Vagina (tissue), 2 donors: ENCODE measurements at places on chromosomes 3 and 15. TPM values are rescaled to one million over a fixed set of nuclear protein-coding genes. Genes with fewer than 3 reads are reported as not detected.

The SAMD7 gene
- not detected for total RNA-seq

DNA sequence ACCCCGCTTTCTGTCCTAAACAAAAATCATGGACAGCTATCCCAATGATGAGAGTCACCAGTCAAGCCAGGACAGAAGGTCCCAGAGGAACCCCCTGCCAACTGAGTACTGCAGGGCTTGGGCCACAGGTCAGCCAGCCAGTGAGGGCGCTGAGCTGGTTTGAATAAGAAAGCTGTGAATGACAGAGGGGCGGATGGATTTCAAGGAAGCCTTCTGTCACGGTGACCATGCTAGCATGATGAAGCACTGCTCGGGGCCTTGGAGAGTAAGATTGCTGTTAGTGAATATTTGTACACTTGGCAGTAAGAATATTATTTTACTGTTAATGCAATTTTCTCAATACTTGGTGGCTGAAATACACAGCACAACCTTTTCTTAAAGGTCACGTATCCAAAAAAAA, 734.0 kb upstream of the NR2F2 start:
- H3K4me1 ChIP-seq, result no peaks in the 10 kb centered on the region
- H3K27ac ChIP-seq, result no peak overlapping the region
- H3K27me3 ChIP-seq, result no peaks in the 10 kb centered on the region
- no peak overlapping the region for H3K4me3 ChIP-seq
- no peak for DNase-seq

DNA sequence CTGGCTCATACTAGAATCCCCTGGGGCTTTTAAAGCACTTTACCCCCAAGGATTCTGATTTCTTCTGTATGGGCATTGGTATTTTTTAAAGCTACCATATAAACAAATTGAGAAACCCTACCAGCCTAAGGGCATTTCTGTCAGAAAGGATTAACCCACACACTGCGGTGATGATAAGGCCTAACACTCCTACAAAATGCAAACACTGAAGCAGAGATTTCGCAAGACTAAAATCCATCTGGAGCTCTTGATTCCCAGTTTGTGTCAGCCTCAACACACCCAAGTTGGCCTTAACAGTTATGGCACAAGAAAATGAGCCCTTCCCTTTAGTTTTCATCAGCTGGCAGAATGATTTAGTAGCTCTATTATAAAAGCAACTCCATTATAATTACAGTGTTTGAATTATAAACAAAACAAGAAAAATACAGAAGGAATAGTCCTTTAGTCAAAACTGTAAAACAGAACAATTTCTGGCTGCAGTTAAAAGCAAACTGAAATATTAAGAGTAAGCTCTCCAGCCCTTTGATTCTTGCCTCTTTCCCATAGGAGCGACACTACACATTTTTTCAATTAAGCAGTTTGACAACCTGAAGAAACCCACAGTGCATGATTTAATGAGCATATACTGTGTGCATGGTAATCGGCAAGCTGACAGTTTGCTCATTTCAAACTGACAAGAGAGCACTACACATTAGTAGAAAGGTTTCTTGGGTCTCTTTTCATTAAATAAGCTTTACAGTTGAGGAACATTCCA, 441.2 kb downstream of the FHIT start:
- no peak overlapping the region for H3K27ac ChIP-seq
- no peaks in the 10 kb centered on the region for H3K27me3 ChIP-seq
- no peak for DNase-seq
- H3K36me3 ChIP-seq, result no peaks in the 10 kb centered on the region
- no peak overlapping the region for H3K4me3 ChIP-seq

- H3K4me1 ChIP-seq, result peaks cover 1% of the 10 kb centered on the region
- no peak for DNase-seq
- H3K27me3 ChIP-seq, result no peaks in the 10 kb centered on the region
Observed at GRCh38 chr15:48850648-48851047, 27.3 kb upstream of the EID1 start.

The SLC12A8 gene
- 6.1 TPM for total RNA-seq

The TICRR gene
- 5.2 TPM for total RNA-seq

- H3K4me1 ChIP-seq, result peaks cover 6% of the 10 kb centered on the region
- no peak for DNase-seq
- no peak overlapping the region for H3K27ac ChIP-seq
- H3K4me3 ChIP-seq, result no peak overlapping the region
- H3K36me3 ChIP-seq, result no peaks in the 10 kb centered on the region
Observed at GRCh38 chr3:51703068-51703760, 3.7 kb upstream of the GRM2 start.

DNA sequence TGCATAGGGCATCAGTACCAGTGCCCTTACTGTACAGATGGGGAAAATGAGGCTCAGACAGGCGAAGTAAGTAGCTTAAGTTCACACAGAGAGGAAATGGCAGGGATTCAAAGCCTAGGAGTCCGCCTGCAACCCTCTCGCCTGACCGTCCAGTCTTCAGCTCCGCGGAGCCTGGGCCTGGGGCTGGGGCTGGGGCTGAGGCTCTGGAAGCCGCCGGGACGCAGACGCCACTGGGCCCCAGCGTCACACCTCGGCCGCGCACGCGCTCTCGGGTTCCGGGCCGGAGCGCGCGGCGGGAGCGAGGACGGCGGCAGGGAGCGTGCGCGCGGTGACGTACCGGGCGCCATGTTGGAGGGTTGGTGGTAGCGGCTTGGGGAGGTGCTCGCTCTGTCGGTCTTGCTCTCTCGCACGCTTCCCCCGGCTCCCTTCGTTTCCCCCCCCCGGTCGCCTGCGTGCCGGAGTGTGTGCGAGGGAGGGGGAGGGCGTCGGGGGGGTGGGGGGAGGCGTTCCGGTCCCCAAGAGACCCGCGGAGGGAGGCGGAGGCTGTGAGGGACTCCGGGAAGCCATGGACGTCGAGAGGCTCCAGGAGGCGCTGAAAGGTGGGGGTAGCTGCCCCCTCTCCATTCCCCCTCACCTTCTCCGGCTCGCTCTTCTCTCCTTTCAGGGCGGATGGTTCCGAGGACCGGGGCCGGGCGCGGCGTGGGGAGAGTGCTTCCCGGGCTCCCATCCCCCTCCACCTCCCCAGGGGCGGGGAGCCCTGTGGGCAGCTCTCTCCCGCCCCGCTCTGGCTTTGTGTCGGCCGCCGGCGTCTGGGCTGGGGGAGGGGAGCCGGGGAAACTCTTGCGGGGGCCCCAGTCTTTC, at the start of gene PPP4R2:
PPP4R2 (plus strand) TSS at position 339 of the 861 bp plus-strand sequence; CDS start at position 566, 227 bp downstream.
- H3K36me3 ChIP-seq, result no peaks in the 10 kb centered on the region
- peak within 1 kb of the TSS; percentile 78 for H3K4me3 ChIP-seq
- H3K27me3 ChIP-seq, result no peaks in the 10 kb centered on the region
- H3K27ac ChIP-seq, result peak within 1 kb of the TSS; percentile 97
- peak; percentile 91 for DNase-seq
- H3K4me1 ChIP-seq, result peaks cover 49% of the 10 kb centered on the region

The EIF4G1 gene
- total RNA-seq, result 207 TPM

DNA sequence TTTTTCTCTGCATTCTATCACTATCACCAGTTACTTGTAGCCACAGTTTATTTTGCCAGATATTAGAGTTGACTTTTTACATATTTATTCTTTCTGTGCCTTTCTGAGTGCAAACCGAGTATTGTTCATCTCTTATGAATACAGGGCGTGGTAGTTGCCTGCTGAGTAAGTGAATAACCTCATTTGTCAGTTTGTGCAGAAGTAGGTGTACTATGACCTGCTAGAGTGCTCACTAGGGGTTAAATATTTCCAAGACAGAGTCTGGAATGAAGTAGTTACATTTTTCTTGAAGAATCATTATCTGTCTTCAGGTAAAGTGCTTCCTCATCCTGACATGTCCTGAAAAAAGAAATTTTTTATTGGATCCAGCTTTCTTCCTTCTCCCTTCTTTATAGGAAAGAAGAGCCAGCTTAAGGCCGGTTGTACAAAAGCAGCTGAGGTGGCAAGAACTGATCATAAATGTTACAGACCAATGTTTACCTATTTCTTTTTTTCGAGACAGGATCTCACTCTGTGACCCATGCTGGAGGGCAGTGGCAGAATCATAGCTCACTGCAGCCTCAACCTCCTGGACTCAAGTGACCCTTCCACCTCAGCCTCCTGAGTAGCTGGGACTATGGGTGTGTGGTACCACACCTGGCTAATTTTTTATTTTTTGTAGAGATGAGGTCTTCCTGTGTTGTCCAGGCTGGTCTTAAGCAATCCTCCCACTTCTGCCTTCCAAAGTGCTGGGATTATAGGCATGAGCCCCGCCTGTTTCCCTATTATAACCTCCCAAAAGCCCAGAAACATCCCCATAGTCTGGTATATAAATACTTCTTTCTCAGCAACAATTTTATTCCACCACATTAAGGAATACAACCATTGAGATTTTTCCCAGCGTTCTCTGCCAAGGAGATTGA, 182.5 kb downstream of the TPRG1 start:
- no peaks in the 10 kb centered on the region for H3K27me3 ChIP-seq
- DNase-seq, result no peak
- peaks cover 28% of the 10 kb centered on the region for H3K4me1 ChIP-seq
- peak overlapping the region; percentile 70 for H3K27ac ChIP-seq
- no peak overlapping the region for H3K4me3 ChIP-seq

DNA sequence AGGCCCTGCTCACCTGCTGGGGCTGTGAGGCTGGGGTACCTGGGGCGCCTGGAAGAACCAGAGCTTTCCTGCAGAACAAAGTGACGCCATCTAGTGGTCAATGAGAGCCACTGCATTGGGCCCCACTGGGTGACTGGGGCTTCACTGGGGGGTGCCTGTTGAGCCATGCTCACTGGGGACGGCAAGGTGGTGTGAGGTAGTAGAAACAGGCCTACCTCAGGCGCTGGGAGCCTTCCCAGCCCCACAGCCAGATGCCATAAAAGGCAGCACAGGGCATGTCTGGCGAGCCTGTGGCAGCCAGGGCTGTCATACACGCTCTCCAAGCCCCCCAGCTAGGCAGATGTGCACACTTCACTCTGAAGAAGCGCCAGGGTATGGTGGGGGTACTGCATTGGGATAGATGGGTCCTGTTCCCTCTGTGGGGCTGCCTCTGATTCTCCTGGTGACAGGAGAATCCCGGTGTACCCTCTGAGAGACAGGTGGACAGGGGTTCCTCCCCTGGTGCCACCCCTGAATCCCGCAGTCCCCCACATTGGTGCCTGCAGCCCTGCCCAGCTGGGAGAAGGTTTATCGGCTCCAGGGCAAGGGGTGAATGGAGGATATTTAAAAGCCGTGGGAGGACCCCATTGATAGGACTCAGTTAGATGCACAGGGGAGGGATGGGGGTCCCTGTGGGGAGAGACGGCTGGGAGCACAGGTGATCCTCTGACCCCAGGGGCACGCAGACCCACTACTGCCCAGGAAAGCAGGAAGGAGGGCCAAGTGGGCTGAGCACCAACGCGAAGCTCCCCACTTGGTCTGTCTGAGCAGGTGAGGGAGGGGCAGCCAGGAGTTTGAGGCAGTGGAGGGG, 178.8 kb downstream of the NSMCE3 start:
- no peak overlapping the region for H3K27ac ChIP-seq
- no peak for DNase-seq
- H3K36me3 ChIP-seq, result no peaks in the 10 kb centered on the region
- H3K27me3 ChIP-seq, result no peaks in the 10 kb centered on the region

GRCh38 chr3:99648516-99648915, 10.1 kb downstream of the COL8A1 start:
- H3K4me3 ChIP-seq, result no peak overlapping the region
- peaks cover 13% of the 10 kb centered on the region for H3K4me1 ChIP-seq
- H3K27me3 ChIP-seq, result no peaks in the 10 kb centered on the region
- H3K27ac ChIP-seq, result no peak overlapping the region
- no peaks in the 10 kb centered on the region for H3K36me3 ChIP-seq

DNA sequence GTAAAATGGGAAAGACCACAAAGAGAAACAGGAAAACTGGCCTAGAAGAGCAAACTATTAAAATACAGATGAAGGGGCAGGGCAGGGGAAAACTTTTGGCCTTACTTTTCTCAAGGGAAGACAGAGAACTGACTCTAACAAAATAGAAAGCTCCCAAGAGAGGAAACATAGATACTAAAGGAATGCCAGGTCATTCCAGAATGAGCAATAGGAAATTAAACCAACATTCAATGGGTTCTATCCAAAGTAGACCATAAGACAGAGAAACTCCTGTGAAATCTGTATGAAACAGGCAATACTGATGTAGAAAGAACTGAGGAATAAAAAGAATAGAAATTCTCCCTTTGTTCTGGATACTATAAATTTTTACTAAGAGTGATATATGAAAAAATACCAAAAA, 491.8 kb downstream of the MECOM start:
- H3K4me1 ChIP-seq, result no peaks in the 10 kb centered on the region
- H3K4me3 ChIP-seq, result no peak overlapping the region
- no peaks in the 10 kb centered on the region for H3K27me3 ChIP-seq
- no peak overlapping the region for H3K27ac ChIP-seq
- H3K36me3 ChIP-seq, result no peaks in the 10 kb centered on the region

The GP5 gene
- total RNA-seq, result not detected

DNA sequence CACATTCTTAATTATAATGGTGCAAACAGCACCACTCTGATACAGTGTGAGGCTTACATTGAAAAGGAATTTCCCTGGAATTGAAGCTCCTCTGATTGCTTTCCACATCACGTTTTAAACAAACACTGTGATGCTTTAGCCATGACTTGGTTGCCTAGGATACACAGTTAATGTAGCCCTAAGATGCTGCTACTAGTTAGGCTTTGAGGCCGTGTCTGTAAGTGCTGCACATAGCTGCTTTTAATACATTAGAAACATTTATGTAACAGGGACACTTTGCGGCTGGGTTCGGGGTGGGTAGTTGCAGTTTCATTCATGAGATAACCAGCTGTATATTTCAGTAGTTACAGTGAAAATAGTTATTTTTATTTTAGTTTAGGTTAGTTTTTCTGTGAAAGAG, 334.7 kb downstream of the NLGN1 start:
- no peaks in the 10 kb centered on the region for H3K36me3 ChIP-seq
- no peaks in the 10 kb centered on the region for H3K27me3 ChIP-seq
- no peak overlapping the region for H3K27ac ChIP-seq
- no peaks in the 10 kb centered on the region for H3K4me1 ChIP-seq
- DNase-seq, result no peak

- peaks cover 8% of the 10 kb centered on the region for H3K4me1 ChIP-seq
- no peak for DNase-seq
- no peak overlapping the region for H3K4me3 ChIP-seq
Observed at GRCh38 chr3:51502562-51502910, 2.7 kb upstream of the DCAF1 start.

The DPPA2 gene
- total RNA-seq, result not detected

The CTDSPL2 gene
- total RNA-seq, result 37.1 TPM

- H3K4me1 ChIP-seq, result no peaks in the 10 kb centered on the region
- no peak overlapping the region for H3K4me3 ChIP-seq
- no peaks in the 10 kb centered on the region for H3K27me3 ChIP-seq
Observed at GRCh38 chr3:123305192-123305591, 103.4 kb downstream of the SEC22A start.

The CFAP91 gene
- total RNA-seq, result 4.2 TPM

DNA sequence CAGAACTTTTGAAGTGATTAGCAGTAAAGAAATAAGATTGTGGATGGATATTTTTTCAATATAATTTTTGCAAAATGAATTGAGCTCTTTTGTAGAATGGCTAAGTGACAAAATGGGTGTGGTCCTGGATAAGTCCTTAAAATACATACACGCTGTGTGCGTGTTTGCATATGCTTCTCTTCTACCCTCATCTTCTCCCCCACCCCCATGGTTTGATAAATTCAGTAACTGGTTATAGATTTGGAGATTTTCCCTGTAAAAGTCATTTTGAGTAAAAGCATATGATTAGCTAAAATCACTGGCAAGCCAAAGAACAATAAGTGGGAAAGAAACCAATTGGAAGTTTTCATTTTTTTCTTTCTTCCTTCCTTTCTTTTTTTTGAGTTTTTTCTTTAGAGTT, 453.9 kb upstream of the MDFIC2 start:
- H3K4me3 ChIP-seq, result no peak overlapping the region
- H3K27me3 ChIP-seq, result no peaks in the 10 kb centered on the region
- no peaks in the 10 kb centered on the region for H3K4me1 ChIP-seq
- H3K27ac ChIP-seq, result no peak overlapping the region
